Activated CD4-positive, alpha-beta T cell treated with anti-CD3 and anti-CD28 coated beads, Interleukin-2, amount 10 ng/mL, durations not matched to agents 7 days and 5 days (primary cell): ENCODE measurements at places on chromosomes 16 and 17. TPM values are rescaled to one million over a fixed set of nuclear protein-coding genes. Genes with fewer than 3 reads are reported as not detected.

DNA sequence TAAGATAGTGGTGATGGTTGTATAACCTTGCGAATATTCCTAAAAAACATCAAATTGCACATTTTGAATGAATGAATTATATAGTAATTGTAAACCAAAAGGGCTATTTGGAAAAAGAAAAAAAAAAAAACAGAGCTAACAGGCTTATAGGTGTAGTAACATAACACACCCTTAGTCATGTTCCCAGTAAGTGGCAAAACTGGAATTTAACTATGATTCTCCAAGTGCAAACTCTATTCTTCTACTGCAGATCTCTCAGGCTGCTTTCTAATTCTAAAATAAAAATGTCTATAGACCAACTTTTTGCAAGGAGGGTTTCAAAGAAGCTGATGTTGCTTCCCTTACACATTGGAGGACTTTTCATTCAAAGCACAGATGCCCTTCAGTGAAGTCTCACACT, 293.2 kb upstream of the MON1B start:
- H3K36me3 ChIP-seq = no peaks in the 10 kb centered on the region
- H3K27ac ChIP-seq = no peak overlapping the region
- H3K4me1 ChIP-seq = no peaks in the 10 kb centered on the region
- H3K4me3 ChIP-seq = no peak overlapping the region

- H3K4me3 ChIP-seq = no peak overlapping the region
- no peak for DNase-seq
- no peaks in the 10 kb centered on the region for H3K4me1 ChIP-seq
- H3K27me3 ChIP-seq = peaks cover 2% of the 10 kb centered on the region
- no peak overlapping the region for H3K27ac ChIP-seq
Observed at GRCh38 chr17:1171953-1172352, 7.8 kb downstream of the ABR start.

- H3K27ac ChIP-seq = peak overlapping the region; percentile 19
- peaks cover 35% of the 10 kb centered on the region for H3K27me3 ChIP-seq
- H3K4me1 ChIP-seq = peaks cover 21% of the 10 kb centered on the region
Observed at GRCh38 chr17:8326511-8327302, 12.9 kb upstream of the ODF4 start.

DNA sequence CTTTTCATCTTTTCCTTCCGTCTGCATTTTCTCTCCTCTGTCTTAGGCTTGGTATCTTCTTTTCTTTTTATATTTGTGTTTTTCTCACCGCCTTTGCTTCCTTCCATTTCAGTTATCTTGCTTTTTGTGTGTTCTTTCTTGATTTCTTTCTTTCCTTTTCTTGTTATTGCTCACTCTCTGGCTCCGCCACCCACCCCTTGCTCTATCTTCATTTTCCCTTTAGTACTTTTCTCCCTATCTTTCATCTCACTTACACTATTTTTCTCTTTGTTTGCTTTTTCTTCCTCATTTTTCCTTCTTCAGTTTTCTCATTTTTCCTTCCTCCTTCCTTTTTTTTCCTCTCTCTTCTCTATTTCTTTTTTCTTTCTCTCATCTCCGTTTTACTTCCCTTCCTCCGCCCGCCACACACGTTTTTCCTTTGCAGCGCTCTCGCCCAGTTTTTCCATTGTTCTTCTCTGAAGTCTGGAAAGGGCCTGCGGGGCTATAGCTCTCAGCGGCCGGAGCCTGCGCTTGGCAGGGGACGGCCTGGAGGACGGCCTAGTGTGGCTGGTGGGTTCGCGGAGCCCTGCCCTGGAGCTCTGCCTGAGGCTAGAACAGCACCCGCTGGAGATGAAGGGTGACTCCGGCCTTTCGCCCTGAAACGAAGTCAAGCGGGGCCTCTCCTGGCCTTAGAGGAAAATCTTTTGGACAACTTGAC, 5.2 kb upstream of the HOXB13 start:
- no peak overlapping the region for H3K27ac ChIP-seq
- no peak overlapping the region for H3K4me3 ChIP-seq
- H3K4me1 ChIP-seq = peaks cover 7% of the 10 kb centered on the region
- peaks cover 3% of the 10 kb centered on the region for H3K36me3 ChIP-seq

- no peaks in the 10 kb centered on the region for H3K27me3 ChIP-seq
- DNase-seq = peak; percentile 63
- H3K4me1 ChIP-seq = peaks cover 51% of the 10 kb centered on the region
- H3K36me3 ChIP-seq = no peaks in the 10 kb centered on the region
- H3K4me3 ChIP-seq = no peak overlapping the region
Observed at GRCh38 chr17:1197781-1198490, 18.2 kb upstream of the ABR start.

RASD1 gene
- 0.42 TPM for total RNA-seq

SNAI3 gene
- total RNA-seq = 24.2 TPM

RGS11 gene
- not detected for total RNA-seq

FNDC8 gene
- total RNA-seq = not detected
